ENCODE measurements at places on chromosomes 12 and 14.
A peak's percentile ranks its signal among the peaks of the same experiment; 100 is the strongest.

- no peak for DNase-seq
These were observed 13.2 kb upstream of the MAP1LC3B2 start for GRCh38 chr12:116545936-116546335.

GRCh38 chr12:15613981-15614380 lies 175.2 kb downstream of the EPS8 start:
- no peak for DNase-seq

DNA sequence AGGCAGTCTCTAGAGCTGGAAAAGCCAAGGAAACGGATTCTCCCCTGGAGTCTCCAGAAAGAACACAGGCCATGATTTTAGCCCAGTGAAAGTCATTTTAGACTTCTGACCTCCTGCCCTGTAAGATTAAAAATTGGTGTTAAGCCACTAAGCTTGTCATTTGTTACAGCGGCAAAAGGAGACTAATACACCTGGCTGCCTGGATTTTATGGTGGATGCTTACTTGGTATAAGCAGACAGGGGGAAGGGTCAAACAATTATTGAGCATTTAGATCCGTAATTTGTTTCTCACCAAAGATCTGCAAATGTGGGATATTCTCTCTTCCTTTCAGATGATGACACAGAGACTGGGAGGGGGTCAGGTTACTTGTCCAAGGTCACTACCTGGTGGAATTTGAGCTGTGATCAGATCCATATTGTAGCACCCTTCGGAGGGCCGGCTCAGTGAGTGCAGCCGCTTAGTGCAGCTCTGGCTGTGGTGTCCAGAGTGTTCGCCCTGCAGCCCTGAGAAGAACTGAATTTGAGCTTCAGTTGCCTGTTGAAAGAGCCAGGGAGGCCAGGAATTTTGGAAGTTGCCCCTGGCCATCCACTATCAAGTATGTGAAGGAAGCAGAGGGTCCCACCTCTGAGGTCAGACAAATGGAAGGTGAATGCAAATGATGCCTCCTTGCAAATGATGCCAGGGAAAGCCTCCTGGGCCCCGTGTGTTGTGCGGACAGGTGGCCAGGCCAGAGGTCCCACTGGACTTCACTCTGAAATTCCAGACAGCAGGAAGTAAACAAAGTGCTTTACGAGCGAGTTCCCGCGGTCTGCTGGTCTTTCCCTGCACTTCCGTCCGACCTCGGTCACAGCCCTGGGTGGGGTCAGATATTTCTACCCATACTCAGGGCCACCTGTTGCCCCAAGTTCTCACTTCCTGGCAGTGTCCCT lies 15.1 kb downstream of the GLRX5 start:
- no peak for DNase-seq

GRCh38 chr14:96445844-96446710 lies 54.1 kb downstream of the AK7 start:
- no peak for DNase-seq

DNA sequence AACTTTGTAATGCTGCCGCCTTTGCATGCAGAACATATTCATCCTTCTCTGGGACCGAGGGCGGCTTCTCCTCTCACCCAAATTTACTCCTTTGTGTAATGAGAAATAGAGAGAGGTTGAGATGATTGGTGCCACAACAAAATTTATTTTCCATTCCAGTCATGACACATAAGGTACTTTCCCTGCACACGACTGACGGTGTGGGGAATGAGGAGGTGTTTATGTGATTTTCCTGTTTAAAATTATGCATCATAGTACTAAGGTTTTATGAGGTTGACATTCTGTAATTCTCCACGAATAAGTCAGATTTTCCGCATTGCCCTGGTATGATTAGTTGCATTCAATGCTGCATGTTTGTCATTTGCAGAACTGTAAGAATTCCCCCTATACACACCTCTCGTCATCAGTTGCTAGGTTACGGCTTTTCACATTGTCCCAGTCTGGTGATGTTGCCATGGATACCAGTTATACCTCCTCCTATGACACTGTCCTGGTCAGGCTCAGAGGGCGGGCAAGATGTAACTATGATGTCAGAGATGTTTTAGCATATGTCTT lies 23.1 kb downstream of the BICDL1 start:
- DNase-seq: peak; percentile 8

GRCh38 chr12:111443086-111443485 lies 37.4 kb downstream of the SH2B3 start:
- no peak for DNase-seq

DNA sequence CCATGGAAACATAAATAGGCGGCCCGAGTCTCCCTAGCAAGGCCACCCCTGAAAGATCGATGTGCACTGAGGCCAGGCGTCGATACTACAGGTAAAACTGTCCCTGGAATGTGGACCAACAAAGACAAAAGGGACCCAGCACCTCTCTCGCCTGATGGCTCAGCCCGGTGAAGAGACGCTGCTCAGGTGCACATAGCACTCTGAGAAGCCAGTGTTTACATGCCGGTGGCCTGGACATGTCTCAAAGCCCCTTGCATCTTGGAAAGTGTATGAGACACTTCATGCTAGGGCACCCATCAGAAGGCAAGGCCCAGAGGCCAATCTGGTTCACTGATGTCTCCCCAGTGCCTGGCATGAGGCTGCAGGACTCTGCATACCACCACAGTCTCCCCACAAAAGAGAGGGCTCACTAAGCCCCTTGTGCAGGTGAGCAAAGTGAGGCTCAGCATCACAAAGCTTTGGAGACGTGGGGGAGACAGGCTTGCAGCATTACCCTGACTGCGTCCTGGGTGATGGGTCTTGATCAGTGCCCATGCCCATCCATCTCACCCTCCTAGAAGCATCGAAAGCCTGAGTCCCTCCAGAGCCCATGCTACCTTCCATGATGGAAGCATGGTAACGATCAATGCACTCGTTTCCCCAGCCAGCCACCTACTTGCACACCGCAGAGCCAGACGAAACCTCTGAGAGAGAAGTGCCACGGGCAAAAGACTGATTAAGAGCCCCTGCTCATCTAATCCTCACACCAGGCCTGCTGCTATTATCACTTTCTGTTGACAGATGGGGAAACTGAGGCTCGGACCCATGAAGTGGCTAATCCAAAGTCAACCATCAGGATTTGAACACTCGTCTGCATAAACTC lies 16.1 kb downstream of the BCL11B start:
- no peak for DNase-seq

DNA sequence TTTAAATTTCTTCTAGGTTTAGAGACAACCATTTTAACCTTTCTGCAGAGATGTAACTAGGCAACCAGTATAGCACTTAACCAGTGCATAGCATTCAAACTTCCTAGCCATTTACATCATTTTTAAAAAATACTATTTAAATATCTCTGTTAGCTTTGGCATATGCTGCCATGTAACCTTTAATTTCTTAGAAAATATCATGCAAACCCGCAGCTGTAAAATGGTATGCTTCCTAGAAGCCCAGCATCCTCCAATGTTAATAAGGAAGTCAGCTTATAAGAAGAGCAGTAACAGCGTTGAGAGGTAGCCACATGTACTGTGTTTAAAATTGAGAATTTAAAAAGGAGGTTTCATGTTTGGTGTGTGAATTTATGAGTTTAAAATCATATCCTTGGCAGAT lies 22.8 kb downstream of the GNG2 start:
- no peak for DNase-seq

GRCh38 chr14:93332397-93332852 lies 411 bp downstream of the BTBD7 start:
- DNase-seq: peak; percentile 77
